ENCODE measurements at places on chromosomes 12 and 14.

GRCh38 chr14:72521045-72521444, 372.9 kb downstream of the DPF3 start:
- DNase-seq: no peak

GRCh38 chr14:32820682-32821081, 118.0 kb upstream of the NPAS3 start:
- DNase-seq: no peak

GRCh38 chr14:84129007-84129406, 1400.9 kb upstream of the FLRT2 start:
- DNase-seq: no peak

DNA sequence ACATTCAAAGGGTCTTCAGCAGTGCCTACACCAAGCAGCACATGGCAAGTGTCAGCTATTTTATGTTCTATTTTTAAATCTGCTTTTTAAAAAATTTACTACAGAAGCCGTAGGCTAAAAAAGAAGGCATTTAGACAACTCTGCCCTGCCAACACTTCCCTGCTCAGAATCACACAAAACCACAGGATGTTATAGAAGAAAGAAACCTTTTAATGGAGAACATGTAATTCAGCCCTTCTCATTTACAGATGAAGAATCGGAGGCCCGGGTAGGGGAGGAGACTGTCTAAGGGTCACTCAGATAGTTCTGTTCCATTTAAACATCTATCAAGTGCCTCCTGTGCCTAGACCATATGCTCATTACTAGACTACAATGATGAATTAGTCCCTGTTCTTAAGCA, 171.8 kb upstream of the NTF3 start:
- DNase-seq: no peak

- no peak for DNase-seq
These were observed 47.5 kb upstream of the TCL1A start for GRCh38 chr14:95761436-95761835.

DNA sequence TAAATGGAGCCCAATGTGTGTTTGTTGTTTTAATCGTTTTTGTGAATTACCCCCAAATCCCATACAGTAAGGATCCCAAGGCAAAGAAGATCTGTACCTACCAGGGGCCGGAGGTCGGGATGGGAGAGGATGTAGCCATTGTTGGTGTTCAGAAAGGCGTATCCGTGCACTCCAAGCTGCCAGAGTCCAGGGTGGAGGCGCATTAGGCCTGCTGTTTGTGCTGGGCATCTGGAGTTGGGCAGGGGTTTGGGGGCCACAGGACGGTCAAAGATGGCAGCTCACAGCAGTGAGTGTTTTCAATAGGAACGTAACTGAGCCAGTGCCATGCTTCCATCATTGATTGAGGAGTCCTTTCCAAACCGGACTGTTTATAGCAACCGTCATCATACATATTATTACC, 40.2 kb downstream of the CACNA2D4 start:
- DNase-seq: no peak

DNA sequence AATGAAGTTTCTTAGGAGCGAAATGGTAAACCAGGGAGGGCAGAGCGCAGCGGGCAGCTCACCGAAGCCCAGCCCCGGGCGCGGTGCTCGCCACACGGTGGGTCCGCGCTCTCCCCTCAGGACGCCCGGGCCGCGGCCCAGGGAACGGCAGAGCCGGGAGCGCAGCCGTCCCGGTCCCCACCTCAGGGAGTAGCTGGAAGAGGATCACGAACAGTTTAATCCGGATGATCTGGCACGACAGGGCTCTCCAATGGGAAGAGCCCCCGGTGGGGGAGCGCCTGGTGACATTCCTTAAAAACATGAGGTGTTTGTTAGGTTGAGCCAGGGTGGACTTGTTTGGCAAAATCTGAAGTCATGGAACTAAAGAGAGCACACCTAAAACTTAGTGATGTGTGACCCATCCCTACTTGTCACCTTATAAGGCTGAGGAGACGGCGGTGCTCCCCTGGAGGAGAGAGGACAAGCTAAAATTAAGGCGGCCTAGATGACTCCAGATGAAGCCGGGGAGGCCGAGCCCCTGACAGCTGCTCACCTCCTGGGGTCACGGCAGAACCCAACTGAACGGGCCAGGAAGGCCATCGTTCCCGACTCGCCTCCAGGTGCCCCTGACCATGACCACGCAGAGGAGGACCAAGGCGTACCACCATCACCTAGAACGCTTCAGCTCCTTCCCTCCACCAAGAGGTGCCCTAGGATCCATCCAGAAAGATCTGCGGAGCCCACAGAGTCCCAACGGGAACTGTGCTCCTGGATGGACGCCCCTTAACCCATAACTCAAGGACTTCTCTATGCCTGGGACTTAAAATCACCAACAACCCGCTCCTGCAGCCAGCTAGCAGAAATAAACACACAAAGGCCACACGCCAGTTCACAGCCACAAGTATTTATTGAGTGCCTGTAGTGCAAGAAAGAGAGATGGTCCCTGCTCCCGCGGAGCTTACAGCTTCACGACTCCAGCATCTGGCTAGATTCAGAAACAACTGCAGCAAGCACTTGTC, 866 bp upstream of the PITPNM2 start:
- DNase-seq: no peak

DNA sequence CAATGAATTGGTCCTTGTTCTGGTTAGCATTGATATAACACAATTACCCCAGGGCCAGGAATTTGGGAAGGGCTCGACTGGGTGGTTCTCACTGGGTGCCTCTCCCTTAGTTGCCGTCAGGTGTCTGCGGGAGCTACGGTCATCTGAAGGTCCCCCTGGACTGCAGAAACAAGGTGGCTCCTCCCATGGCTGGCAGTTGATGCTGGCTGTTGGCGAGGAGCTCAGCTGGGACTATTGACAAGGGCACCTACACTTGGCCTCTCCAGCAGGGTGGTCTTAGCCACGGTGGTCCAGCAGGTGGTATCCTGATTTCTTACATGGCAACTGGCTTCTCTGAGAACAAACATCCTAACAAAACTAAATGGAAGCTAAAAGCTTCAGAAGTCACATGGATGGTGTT, 41.0 kb upstream of the RGS6 start:
- DNase-seq: no peak

DNA sequence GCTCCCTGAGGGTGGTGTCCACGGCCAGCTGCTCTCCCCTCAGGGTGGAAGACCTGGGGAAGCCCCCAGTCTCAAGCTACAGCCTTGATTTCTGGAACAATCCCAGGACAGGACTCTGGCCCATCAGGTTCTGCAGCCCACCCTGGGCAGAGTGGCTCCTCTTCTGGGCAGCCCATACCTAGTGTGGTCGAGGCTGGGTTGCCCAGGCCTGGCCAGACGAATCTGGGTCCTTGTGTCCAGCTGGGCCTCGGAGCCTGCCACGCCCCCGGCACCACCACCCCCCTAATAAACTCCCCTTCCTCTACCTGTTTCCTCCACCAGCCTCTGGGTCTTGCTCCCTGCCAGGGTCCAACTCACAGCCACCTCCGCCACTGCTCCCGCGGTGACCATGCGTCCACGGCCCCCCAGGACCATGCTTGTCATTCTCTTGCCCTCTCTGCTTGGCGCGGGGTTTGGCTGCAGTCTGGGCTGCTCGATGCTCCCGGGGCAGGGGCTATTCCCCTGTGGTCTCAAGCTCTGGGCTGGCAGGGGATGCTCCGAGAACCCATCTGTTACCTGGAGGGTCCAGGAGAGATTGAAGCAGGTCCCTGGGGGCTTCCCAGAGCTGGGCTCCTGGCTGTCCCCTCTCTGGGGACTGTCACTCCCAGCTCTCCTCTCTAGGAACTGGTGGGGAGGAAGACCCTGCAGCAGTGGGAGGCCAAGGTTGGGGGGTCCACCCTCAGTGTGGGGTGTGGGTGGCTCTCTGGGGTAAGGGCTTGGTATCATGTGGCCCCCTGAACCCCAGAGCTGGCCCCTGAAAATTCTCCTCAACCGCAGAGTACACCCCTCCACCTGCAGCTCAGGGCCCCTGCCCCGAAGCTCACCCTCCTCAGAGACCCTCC, 8.7 kb upstream of the GPR132 start:
- no peak for DNase-seq

DNA sequence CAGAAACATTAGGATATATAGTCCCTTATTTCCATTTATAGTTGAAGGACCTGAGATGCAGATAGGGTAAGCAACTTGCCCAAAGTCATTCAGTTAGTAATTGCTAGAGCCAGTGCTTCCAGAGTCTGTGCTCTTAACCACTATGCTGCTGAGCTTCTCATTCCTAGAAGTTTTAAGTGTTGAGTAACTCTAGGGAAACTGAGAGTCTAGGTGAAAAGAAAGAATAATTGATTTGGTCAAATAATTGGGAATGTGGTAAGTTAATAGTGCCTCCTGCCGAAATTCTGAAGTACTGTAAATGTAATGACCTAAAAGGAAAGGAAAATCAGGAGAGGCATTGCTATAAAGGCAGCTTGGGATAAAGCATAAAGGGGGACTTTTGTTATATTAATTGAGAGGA, 14.1 kb downstream of the PYROXD1 start:
- DNase-seq: no peak

- DNase-seq: no peak
These were observed 54.1 kb downstream of the KRT80 start for GRCh38 chr12:52137746-52138145.
